Activated naive CD4-positive, alpha-beta T cell (primary cell): ENCODE measurements at places on chromosomes 2 and 18.

DNA sequence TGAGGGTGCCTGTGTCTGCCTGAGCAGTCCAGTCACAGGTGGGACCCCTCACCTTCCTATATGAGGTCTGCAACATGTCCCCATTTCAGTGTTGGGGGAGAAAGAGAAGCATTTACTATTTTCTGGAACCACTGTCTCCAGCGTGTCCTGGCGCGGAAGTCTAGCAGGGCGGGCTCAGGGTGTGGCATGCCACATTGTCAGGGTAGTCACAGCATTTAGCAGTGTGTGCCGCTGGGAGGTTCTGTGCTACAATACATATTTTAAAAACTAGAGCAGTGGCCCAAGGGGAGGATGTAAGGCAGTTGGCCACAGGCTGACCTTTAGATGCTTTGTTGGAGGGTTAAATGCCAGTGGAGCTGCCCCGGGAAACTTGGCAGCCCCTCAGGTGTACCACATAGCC lies 12.5 kb downstream of the UBE2F start:
- DNase-seq = no peak

DNA sequence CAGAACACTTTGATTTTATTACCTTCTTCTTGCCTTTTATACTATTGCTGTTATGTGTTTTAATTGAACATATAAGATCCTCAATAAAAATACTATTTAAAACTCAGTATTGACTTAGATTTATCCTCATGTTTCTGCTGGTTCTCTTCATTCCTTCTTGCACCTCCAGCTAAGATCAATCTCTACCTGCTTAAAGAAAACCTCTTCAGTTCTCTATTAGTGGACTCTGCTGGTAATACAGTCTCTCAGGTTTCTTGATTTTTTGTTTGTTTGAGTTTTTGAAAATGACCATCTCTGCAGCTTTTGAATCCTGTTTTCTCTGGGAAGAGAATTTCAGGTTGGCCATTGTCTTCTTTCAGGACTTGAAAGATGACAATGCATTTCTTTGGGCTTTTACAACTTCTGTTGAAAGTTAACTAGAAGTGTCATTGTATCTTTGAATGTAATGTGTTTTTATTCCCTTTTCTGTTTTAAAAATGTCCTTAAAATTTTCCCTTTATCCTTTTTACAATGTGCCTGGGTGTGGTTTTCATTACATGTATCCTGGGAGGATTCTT lies 29.8 kb upstream of the TMEM131 start:
- DNase-seq = no peak

DNA sequence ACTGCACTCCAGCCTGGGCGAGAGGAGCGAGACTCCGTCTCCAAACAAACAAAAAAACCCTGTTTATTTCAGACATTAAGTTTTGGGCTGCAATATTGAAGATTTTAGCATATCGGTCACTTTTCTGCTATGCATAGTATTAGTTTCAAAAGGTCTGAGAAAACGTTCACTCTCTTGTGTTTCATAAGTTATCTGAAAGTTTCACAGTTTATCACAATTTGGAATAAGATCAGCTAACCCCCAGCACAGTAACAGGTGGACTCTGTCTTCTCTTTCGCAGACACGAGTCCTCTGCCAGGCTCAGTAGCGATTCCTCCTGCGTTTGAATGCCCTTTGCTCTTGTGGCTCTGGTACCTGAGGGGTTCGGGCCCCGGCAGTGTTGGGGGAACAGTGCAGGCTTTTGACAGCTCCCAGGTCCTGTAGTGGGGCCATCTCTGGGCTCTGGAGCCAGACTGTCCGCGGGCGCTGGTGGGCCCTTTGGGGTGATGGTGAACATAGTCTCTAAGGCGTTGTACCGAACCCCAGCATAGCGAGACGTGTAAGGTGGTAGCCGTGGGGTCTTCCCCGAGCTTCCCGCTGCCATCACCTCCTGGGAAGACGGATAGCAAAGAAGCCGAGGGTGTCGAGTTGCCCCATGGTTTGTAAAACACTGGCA lies 20.4 kb downstream of the NFATC1 start:
- no peak for DNase-seq

DNA sequence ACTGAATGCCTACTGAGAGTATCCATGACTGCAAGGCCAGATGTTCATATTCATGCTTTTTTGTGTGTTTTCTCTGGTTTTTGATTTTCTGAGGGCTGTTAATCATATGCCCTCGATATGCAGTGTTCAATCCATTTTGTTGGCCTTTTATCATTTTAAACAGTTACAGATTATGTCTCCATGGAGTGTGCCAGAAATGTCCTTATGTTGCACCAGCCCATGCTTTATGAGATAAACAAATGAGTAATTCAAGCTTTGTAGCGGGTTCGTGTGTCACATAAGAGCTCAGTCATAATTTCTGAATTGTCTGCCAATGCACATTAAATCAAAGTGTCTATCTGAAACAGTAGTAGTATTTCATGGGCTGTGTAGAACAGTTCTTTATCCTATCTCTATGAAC lies 583.0 kb downstream of the THSD7B start:
- no peak for DNase-seq

DNA sequence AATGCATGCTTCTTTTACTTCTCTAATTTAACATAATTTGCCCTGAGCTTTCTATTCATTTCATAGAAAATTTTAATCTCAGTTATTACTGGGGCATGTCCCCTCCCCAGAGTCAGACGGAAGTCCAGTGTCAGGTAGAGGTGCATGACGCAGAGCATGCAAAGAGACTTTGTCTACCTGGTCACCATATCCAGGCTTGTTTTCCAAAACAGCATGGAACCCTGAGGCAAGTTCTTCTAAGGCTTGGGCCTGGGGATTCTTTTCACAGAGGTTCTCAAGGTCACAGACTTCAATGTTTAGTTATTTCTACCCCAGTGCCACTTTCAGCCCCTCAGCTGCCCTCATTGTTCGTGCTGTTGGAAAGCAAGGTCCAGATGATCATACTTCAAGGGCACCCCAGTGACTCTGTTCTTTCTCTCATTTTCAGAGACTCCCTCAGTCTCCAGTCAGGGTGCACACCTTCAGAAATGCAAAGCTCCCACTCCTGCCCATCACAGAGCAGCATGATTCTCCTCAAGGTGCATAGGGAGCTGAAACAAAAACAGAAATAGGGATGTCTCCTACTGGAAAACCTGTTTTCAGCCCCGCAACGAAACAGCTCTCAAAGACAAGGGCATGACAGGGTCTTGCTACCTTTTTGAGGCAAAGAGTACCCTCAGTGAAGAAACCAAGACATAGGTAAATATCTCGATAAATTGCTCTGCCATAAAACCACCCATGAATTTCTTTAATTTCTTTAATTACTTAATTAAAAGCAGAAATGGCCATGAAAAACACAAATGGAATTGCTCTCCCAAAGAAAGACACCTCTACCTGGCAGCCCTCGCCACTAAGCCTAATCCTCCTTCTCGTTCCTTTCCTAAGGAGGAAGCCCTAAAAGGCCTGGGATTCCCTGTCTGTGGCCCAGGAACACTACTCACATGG lies 9.5 kb upstream of the EVA1A start:
- no peak for DNase-seq

DNA sequence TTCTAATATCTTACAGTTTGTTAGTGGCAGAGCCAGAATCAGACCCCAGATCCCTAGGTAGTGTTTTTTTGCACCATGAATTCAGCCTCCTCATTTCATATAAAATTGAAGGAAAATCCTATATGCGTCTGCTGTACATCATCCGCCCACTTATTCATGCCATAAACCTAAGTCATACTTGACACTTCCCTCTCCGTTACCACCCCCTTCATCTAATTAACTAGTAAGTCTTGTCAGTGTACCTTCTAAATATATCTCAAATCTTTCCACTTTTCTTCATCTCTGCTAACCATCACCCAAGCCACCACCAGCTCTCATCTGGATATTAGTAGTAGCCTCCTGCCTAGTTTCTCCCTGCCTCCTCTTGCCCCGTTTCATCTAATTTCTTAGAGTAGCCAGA lies 248.7 kb upstream of the SIX3 start:
- DNase-seq = no peak

DNA sequence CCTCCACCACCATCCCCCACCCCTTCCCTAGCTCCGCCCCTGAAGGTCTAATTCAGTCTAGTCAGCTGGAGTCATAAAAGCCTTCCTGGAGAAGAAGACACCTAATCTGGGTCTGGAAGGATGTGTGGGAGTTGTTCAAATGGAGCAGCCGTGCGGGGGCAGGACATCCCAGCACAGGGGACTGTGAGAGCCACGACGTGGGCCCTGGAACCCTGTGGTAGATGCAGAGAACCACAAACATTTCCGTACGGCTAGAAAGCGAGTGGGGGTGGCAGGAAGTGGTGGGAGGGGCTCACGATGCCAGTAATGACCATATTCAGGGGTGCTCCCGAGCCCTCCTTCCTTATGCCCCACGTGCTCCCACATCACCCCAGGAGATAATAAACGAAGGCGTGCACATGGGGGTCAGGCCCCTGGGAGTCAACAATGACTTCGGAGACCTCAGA lies 20.9 kb upstream of the COL6A3 start:
- no peak for DNase-seq

DNA sequence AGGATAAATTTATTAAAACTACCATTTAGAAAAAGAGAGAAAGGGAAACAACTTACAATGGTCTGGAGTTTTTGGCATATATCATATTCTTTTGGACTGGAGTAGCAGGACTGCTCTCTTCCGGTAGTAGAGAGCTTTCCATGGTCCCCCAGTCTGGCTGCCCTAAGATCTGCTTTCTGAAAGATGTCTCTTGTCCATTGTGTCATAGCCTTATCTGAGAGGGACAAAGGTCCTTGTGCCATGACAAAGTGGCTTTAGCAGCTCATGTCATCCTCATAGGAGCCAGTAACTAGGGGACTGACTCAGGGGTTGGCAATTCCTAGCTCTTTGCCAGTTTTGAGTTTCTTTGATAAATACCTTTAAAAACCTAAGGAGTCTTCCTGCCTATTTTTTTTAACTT lies 505.5 kb upstream of the ZEB2 start:
- DNase-seq = no peak

DNA sequence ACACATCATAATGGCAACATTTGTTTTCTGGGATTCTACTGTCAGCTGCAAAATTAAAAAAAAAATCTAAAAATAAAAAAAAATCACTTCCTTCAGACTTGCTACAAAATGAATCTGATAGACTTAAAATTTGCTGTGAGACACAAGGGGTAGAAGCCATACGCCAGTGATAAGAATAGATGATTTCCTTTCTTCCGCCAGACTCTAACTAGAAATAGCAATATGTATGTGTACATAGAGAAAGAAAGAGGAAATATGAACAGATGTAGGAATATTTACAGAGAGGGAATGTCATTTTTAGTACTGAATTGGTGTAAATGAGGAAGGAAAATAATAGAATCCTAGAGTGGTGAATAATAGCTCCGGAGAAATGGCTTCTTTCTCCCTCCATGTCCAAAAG lies 574.2 kb downstream of the DCC start:
- no peak for DNase-seq

DNA sequence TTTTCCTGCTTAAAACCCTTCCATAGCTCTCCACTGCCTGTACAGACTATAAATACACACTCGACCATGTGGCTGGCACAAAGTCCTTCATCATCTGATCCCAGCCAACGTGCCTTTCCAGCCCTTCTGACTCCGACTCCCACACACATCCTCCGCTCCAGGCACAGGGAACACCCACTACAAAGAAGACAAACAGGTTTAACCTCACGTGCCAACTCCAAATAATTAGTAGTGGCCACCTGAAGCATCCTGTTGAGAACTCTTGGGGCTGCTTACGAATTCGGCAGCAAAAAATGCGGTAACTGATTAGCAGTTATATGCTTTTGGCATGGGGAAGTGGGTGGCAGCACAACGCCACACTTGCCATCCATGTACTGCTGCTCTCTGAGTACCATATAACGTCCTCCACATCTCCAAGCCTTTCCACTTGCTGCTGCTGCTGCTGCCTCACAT lies 12.1 kb downstream of the SPIRE1 start:
- DNase-seq = no peak

GRCh38 chr2:201275069-201275468 lies 14.7 kb downstream of the CASP8 start:
- DNase-seq = no peak

- DNase-seq = no peak
Measured at GRCh38 chr18:53056064-53056463, 716.1 kb downstream of the DCC start.

DNA sequence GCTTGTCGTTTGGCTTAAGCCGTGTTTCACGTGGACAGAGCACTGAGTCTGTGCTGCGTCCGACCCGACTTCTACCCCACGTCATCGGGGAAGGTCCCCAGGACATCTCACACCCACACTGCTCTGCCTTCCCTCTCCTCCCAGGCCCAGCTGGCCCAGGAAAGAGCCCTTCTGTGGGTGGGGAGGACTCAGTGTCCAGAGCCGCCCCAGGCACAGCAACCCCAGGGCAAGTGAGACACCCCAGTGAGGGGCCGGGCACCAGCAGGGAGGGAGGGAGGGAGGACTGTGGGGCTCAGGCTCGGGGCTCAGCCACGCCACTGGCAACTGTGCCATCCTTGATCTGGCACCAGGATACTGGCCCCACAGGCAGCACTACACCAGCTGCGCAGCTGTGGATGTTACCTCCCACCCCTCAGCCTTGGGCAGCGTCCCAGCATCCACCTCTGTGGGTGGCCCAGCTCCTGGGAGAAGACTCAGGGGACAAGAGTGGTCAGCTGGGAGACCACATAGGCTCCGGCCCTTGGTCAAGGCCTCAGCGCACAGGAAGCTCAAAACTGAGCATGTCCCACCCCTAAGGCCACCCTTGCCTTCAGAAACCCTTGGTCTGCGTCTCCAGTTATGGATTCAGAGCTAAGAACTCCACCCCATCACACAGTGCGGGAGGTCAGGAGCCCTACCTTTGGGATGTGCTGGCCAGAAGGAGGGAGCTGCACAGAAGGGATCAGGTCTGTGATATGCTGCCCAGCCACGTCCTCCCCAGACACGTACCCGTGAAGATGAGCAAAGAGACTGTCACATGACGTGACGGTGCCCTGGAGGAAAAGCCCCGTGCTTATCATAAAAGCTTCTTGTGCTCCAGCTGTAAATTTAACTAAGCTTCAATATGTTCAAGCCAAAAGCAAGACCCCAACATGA lies 11.7 kb downstream of the PASK start:
- DNase-seq = no peak

DNA sequence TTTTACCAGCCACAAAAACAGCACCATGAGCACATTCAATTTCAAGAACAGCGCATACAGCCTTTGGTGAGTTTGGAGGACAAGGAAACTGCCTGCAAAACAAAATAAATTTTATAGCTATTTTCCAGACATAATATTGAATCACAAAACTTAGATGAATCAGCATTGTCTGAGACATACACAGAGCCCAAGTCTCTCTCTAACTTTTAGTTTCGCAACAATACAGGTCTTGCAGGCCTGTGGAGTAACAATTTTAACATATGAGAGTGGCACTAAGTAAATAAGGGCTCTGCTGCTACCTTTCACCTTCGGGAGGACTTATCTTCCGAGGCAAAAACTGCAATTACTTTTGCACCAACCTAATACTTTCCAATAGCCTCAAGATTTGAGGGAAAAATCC lies 56.1 kb upstream of the PEX13 start:
- no peak for DNase-seq

- DNase-seq = no peak
Measured at GRCh38 chr2:134253117-134253704, 661 bp upstream of the MGAT5 start.
